MM.1S (cell line): ENCODE measurements at places on chromosomes 1 and 21.

- H3K4me1 ChIP-seq = no peaks in the 10 kb centered on the region
- DNase-seq = no peak
- H3K27ac ChIP-seq = no peak overlapping the region
- no peak overlapping the region for H3K4me3 ChIP-seq
- no peaks in the 10 kb centered on the region for H3K27me3 ChIP-seq
- no peaks in the 10 kb centered on the region for H3K36me3 ChIP-seq
Observed at GRCh38 chr21:26245428-26245827, 74.9 kb upstream of the APP start.

DNA sequence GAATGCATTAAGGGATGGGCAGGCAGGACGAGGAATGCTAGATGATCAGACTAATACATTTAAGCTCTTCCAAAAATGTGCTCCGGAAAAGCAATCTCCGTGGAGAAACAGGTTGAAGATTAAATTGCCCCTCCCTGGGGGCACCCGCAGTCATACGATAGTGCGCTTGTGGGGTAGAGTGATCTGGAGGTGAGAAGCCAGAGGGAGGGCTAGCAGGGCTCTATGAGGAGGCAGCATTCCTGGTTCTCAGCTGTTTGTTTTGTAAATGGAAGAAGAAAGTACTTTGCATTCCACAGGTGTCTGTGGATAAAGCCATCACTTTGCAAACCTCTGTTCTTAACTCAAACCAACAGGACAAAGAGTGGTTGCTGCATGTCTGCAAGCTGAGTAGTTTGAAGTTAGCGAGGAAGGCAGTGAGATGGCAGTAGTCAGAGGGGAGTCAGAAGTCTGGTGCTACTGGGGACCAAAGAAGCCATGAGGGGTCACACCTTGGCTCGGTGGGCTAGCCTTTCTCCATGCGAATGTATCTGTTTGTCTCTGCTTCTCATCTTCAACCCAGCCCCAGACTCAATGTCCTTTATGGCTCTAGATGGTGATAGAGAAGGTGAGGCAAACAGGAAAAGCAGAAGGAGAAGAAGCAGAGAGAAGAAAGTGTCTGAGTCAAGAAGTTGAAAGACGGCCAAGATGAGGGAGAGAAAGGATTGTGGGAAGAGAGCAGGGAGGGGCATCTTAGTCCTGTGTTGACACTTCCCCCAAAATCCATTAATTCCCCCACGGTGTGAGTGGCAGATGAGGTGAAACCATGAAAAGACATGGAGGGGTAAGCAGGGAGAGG, 65.2 kb upstream of the GJA8 start:
- H3K27me3 ChIP-seq = no peaks in the 10 kb centered on the region
- no peak for DNase-seq
- H3K4me3 ChIP-seq = no peak overlapping the region
- no peaks in the 10 kb centered on the region for H3K4me1 ChIP-seq

DNA sequence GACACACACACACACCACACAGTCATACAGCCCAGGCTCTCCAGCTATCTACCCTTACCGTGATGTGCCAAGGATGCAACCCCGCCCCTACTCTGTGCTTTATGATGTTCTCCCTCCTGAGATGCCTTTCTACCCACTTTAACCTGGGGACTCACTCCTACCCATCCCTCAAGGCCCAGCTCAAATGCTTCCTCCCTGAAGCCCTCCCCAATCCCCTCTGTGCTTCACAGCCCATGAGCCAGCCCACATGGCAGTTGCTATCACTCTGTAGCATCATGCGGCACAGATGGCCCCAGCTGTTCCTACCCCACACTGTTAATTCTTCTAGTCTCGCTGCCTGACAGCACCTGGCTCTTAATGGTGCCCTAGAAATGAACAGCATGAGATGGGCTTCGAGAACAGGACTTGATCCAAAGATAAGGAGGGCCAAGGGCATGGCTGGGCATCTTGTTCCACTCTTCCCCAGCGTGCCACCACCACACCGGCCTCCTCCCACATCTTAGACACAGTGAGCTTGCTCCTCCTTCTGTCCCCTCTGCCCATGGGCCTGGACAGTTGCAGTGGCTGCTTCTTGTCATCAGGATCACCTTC, 109.8 kb downstream of the GLIS1 start:
- no peaks in the 10 kb centered on the region for H3K36me3 ChIP-seq
- no peaks in the 10 kb centered on the region for H3K4me1 ChIP-seq
- H3K27me3 ChIP-seq = no peaks in the 10 kb centered on the region
- no peak overlapping the region for H3K27ac ChIP-seq
- no peak overlapping the region for H3K4me3 ChIP-seq

- DNase-seq = no peak
- H3K36me3 ChIP-seq = no peaks in the 10 kb centered on the region
- H3K27ac ChIP-seq = peak overlapping the region; percentile 82; the same call in 1 of the 2 replicates
- peaks cover 13% of the 10 kb centered on the region for H3K4me1 ChIP-seq
- no peak overlapping the region for H3K4me3 ChIP-seq
- no peaks in the 10 kb centered on the region for H3K27me3 ChIP-seq
Observed at GRCh38 chr1:9275161-9275560, 17.5 kb upstream of the SPSB1 start.

DNA sequence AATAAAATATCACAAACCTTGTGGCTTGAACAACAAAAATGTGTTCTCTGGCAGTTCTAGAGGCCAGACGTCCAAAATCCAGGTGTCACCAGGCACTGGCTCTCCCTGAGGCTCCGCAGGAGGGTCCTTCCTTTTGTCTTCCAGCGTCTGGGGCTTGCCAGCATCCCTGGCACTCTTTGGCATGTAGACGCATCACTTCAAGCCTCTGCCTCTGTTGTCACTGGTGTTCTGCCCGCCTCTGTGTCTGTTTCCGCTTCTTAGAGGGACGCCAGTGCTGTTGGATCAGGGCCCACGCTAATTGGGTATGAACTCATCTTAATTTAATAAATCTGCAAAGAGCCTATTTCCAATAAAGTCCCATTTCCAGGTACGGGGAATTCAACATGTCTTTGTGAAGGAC, 273.7 kb upstream of the C1orf174 start:
- H3K27ac ChIP-seq = no peak overlapping the region
- DNase-seq = no peak
- peaks cover 65% of the 10 kb centered on the region for H3K27me3 ChIP-seq
- no peaks in the 10 kb centered on the region for H3K36me3 ChIP-seq
- H3K4me3 ChIP-seq = no peak overlapping the region

- no peak for DNase-seq
- H3K4me1 ChIP-seq = no peaks in the 10 kb centered on the region
- H3K4me3 ChIP-seq = no peak overlapping the region
- no peaks in the 10 kb centered on the region for H3K27me3 ChIP-seq
- no peaks in the 10 kb centered on the region for H3K36me3 ChIP-seq
Observed at GRCh38 chr1:51417496-51418383, 87.4 kb upstream of the TTC39A start.

DNA sequence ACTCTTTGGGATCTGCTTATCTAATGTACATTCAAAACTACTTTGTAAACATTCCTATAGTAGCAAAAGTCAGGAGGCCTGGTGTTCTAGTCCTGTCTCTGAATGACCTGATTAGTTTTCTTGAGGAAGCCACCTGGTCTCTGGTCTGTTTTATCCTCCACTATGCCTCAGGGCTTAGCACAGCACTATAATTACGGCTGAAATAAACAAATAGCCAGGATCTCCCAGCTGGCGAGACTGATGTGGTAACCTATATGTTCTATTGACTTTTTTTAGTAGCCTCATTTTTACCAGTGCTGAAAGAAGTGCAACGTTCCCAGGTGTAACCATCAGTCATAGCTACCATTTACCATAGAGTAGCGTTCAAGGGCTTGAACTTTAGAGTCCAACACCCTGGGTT, 24.2 kb upstream of the RPL11 start:
- H3K4me3 ChIP-seq = no peak overlapping the region
- H3K27me3 ChIP-seq = 0 out of 2 replicates have a peak, but pooled peaks cover 3% of the 10 kb centered on the region
- no peaks in the 10 kb centered on the region for H3K36me3 ChIP-seq
- H3K27ac ChIP-seq = no peak overlapping the region
- peaks cover 10% of the 10 kb centered on the region for H3K4me1 ChIP-seq
- no peak for DNase-seq

DNA sequence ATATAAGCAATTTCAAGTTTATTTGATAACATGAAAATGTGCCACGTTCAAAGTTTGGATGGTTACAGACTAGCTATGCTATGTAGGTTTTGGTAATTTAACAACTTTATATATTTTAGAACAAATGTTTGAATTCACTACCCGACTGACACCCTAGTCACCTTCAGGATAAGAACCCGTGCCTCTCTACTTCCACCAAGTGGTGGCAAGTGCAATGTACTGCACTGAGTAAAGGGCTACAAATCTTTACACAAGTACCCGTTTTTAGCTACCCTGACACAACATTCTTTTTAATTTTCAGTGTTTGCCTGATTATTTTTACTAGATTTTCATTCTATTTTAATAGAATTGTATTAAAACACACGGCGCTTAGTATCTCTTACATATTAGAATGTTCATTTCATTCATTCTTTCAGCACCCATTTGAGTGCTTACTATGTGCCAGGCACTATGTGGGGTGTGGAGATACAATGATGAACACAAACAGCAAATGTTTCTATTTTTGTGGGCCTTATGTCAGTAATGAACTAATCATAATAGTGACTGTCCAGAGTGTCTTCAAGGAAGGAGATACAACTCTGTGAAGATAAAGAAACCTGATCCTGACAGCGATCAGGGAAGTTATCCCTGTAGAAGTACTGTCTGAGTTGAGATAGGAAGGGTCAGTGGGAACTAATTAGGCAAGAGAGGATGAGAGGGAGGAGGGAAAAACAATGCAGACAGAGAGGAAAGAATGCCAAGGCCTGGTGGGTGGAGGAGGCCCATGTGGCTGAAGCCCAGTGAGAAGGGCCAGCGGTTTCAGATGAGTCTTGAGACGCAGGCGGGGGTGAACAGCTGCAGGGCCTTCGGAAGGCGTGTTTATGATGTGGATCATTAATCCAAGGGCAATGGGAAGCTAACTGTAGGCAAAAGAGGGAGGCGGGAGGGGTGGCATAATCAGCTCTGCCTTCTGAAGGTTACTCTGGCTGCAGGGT, 3.8 kb downstream of the LCA5L start:
- peak; percentile 77 for DNase-seq
- H3K27ac ChIP-seq = no peak overlapping the region
- no peaks in the 10 kb centered on the region for H3K27me3 ChIP-seq
- H3K4me3 ChIP-seq = no peak overlapping the region
- no peaks in the 10 kb centered on the region for H3K36me3 ChIP-seq

DNA sequence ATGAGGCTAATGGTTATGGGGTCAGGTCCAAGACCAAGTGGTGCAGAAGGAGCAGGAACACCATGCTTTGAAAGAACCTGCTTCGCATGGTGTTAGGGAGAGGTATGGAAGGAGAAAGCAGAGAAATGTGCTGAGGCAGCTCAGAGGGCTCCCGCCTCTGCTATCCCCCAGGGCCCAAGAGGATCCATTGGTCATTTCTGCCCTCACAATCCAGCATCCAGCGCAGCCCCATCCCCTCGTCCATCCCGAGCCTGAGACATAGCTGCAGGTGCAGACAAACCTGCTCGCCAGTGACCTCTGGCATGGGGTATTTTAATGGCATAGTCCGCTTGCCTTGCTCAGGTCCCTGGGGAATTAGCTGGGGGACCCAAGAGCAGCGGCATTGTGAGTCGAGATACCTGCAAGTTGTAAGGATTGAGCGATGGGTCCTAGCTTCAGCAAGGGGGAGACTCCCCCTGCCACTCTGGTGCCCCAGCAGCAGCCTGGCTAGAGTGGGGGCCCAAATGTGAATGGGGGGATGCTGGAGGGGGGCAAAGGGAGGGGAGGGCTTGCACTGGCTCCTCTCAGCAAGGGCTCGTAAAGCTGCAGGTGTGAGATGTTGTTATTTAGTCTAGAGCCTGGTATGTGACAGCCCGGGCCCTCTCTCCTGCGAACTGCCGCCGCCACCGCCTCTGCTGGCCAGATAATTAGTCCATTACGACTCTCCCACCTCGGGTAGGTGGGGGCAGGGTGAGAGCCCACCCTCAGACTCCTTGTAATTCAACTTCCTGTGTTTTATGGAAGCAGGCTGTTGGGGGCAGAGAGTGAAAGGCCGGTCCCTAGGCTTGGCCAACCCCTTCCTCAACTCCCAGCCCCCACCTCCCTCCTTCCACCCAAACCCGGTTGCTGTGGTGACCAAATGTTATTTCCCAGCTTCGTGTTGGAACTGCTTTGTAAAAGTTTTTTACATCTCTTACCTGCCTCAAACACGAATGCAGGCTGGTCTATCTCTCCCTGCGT, 118.8 kb downstream of the RNF220 start:
- H3K36me3 ChIP-seq = no peaks in the 10 kb centered on the region
- H3K27me3 ChIP-seq = peaks cover 5% of the 10 kb centered on the region
- DNase-seq = no peak
- H3K4me3 ChIP-seq = no peak overlapping the region
- no peak overlapping the region for H3K27ac ChIP-seq
- no peaks in the 10 kb centered on the region for H3K4me1 ChIP-seq

GRCh38 chr1:88404582-88404981, 279.5 kb upstream of the PKN2 start:
- DNase-seq = no peak
- no peak overlapping the region for H3K27ac ChIP-seq
- no peak overlapping the region for H3K4me3 ChIP-seq
- no peaks in the 10 kb centered on the region for H3K27me3 ChIP-seq
- no peaks in the 10 kb centered on the region for H3K4me1 ChIP-seq
- no peaks in the 10 kb centered on the region for H3K36me3 ChIP-seq

GRCh38 chr1:1196431-1197187, 9.8 kb downstream of the TNFRSF18 start:
- no peak overlapping the region for H3K4me3 ChIP-seq
- H3K4me1 ChIP-seq = no peaks in the 10 kb centered on the region
- no peak for DNase-seq
- no peaks in the 10 kb centered on the region for H3K36me3 ChIP-seq

- H3K4me3 ChIP-seq = no peak overlapping the region
- no peak for DNase-seq
- peaks cover 19% of the 10 kb centered on the region for H3K4me1 ChIP-seq
- H3K27me3 ChIP-seq = no peaks in the 10 kb centered on the region
Observed at GRCh38 chr1:31881688-31882000, 56.5 kb downstream of the PTP4A2 start.

- no peaks in the 10 kb centered on the region for H3K27me3 ChIP-seq
- H3K4me3 ChIP-seq = no peak overlapping the region
- H3K27ac ChIP-seq = no peak overlapping the region
- no peak for DNase-seq
- H3K36me3 ChIP-seq = no peaks in the 10 kb centered on the region
Observed at GRCh38 chr1:210949039-210949438, 184.9 kb downstream of the KCNH1 start.

GRCh38 chr1:58468612-58469011, 77.9 kb downstream of the OMA1 start:
- H3K36me3 ChIP-seq = no peaks in the 10 kb centered on the region
- DNase-seq = no peak
- H3K4me1 ChIP-seq = no peaks in the 10 kb centered on the region
- no peak overlapping the region for H3K4me3 ChIP-seq
- H3K27me3 ChIP-seq = no peaks in the 10 kb centered on the region

- H3K4me1 ChIP-seq = peaks cover 18% of the 10 kb centered on the region
- H3K27ac ChIP-seq = peak overlapping the region; percentile 76; the same call in 1 of the 2 replicates
Observed at GRCh38 chr1:43358121-43358745, 548 bp upstream of the CDC20 start.

GRCh38 chr1:112513112-112513870, 4.5 kb downstream of the WNT2B start:
- no peak overlapping the region for H3K27ac ChIP-seq
- no peaks in the 10 kb centered on the region for H3K27me3 ChIP-seq
- DNase-seq = no peak
- H3K4me1 ChIP-seq = no peaks in the 10 kb centered on the region
- H3K4me3 ChIP-seq = no peak overlapping the region
